ENCODE measurements at places on chromosomes 4 and X.

DNA sequence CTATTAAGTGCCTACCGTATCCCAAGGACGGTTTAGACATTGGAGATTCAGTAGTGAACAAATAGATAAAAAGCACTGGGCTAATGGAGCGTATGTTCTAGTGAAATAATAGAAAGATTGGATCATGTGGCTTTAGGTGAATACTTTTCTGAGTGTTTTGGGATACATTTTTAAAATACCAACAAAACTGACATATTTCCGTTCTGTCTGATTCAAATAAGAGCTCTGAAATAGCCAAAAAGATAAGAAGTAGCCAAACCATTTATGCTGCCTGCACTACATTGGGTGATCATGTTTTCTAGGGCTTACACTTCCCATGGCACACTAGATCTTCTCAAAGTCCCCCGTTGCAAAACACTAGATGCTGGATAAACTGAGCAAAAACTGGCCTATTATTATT is 14.2 kb downstream of the IGFBP7 start:
- DNase-seq, result no peak

DNA sequence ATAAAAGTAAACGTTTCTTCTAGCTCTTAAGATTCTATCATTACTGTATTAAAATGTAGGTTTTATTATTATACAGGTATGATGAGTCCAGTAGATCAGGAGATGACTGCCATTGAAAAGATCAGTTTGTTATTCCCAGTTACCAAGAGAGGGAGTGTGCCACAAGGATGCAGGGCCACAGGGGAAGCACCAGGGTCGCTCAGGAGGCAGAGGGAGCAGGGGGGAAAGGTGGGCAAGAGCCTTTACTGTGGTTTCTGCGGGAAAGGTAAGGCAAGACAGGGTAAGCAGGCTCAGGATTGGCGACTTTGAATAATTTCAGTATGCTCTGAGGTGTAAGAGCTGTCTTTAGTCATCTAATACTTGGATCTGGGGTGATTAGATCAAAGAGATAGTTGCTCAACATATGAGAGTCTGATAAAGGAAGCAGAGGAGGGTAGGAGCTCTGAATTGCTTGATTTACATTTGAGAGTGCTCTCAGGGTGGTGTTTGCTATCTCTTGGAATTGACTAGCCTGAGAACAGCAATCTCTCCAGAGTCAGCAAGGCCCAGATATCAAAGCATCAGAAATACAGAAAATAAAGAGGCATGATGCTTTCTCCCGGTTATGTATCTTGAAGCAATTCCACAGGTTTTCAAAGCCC is 86.0 kb downstream of the NDST3 start:
- no peak for DNase-seq

DNA sequence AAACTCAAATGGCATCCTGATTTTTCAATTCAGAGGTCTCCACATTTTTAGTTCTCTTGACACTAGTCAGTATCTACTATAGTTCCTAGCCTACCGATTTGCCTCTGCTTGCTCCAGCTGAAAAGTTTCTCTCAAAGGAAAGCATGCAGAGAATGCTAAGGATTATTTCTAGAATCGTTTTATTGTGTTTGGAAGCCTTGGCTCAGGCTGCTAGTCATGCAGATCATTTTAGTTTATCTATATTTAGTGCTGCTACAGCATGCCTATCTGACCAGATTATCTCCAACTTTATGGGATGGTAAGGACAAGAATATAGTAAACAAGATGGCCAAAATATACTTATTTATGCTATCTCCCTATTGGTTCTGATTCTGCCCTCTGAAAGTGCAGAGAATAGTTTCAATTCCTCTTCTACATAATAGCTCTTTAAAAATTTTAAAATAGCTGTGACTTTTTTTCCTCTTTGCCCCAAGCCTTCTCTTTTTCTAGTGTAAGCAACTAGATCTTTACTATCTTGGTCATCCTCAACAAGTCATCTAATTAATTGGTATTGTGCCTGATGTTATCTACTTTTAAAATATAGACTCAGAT is 15.7 kb upstream of the DRP2 start:
- no peak for DNase-seq

DNA sequence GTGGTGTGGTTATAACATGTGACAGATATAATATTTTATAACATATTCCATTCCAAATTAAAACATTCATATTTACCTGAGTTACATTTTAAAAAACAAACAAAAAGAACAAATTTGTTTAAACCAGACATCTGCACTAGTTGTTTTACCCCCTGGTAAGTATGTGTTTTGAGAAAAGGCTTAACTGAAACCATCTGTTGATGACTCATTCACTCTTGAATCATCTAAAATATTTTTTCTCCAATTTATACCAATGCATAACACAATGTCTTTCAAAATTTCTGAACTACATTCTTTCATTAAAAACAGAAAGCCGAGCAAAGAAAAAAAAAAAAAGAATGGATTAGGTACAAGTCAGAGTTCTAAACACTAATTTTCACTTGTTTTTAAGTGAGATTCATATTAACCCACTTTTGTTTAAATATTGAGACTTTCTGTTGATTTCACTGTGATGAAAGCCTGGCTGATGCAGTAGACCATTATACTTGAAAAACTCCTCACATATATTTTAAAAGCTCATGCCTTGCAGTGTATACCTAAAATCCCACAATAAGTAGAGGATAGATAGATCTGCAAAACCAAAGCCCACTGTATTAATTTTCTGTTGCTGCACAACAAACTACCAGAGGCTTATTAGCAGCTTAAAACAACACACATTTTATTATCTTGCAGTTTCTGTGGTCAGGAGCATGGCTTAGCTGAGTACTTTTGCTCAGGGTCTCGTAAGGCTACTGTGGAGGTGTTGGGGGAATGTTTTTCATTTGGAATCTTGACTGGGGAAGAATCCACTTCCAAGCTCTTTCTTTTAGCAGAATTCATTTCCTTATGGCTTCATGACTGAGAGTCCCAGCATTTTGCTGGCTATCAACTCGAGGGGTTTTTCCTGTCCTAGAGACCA is 221.5 kb downstream of the PCDH18 start:
- DNase-seq, result no peak

- no peak for DNase-seq
Measured at GRCh38 chr4:108851366-108851765, 88.5 kb upstream of the ETNPPL start.

DNA sequence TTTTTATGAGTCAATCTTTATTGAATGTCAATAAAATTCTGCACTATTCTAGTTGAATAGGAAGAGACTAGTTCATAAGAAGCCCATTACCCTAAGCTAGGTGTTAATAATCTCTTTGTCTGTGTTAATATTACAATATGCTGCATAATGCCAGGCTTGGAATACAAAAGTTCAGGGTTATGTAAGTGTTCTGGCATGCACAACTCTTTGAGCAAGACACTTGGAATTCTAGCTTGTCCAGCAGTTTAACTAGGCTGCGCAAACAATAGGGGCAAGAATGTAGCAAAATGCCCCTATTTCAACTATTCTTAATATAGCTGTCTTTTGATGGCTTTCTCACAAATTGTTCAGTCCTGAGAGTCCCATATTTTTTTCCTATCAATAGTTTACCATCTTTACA is 31.3 kb upstream of the ETNPPL start:
- DNase-seq, result no peak

DNA sequence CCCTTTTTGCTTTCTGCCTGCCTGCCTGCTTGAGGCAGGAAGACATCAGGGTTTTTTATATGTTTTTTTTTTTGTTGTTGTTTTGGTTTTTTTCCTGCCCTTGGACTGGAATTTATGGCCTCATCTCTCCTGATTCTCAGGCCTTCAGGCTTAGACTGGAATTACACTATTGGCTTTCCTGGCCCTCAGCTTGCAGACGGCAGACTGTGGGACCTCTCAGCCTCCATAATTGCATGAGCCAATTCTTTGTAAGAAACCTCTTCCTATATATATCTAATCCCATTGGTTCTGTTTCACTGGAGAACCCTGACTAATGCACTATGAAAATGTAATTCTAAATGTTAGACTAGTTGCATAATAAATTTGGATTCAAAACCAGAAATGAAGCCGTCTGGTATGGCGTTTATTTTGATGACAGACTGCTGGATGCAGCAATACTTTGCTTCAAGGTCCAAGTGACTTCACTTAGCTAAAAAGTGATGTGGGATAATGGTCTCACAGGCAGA is 59.0 kb downstream of the SEL1L3 start:
- DNase-seq, result no peak

GRCh38 chr4:162700358-162700757 is 466.3 kb downstream of the NAF1 start:
- DNase-seq, result no peak

- DNase-seq, result no peak
Measured at GRCh38 chr4:87865960-87866598, 33.3 kb downstream of the MEPE start.

GRCh38 chr4:45803994-45804393 is 319.9 kb downstream of the GABRG1 start:
- DNase-seq, result no peak

DNA sequence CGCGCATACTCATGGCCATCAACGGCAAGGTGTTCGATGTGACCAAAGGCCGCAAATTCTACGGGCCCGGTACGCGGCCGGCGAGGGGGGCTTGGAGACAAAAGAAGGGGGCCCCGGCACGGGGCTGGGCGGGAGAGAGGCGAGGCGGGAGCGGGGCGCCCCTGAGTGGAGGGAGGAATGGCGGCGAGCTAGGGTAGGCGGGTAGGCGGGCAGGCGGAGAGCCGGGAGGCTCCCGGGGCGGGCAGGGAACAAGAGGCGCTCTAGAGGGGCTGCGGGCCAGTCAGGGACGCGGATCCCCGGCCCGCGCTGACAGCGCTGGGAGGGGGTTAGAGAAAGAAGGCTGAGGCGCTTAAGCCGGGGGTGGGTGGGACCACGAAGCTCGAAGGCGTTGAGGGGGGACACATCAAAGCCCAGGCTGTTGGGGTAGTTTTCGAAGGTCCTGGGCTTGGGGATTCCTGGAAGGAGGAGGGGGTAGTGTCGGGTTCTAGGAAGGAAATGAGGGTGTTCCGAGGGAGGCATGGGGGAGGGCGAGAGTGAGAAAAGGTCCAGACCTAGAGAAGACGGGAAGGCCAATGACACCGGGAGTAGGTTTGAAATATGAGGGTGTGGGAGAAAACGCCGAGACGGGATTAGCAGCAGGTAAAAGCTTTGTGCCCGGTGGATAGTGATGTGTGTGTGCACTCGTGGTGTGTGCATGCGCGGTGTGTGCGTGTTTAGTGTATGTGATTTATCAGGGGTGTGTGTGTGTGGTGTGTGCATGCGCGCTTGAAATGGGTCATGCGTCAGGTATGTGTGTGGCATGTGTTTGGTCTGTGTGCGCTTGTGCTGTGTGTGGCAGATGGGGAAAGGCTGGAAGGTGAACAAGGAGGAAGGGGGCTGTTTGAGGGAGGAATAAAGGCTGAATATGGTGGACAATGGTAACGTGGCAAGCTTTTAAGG is 807 bp downstream of the PGRMC1 start:
- no peak for DNase-seq
